CD8-positive, alpha-beta memory T cell (primary cell): ENCODE measurements at places on chromosomes 4 and X.

DNA sequence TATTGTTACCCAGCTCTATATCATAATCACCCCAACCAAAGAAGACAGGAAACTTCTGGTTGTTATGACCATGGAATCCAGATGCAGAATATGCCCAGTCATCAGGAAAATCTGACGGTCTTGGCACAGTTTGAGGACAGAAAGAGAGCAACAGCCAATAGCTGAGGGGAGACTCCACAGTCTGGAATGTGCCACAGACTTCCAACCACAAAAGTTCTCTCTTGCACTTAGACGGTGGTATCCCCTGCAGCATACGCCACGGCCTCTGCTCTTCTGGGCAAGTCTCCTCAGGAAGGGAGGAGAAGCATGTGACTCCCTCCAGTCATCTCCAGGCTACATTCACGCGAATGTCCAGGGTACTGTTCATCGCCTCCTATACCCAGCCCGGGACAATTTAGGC lies 18.4 kb downstream of the ZNF827 start:
- DNase-seq, result no peak

- no peak for DNase-seq
Measured at GRCh38 chr4:8726344-8726851, 133.8 kb downstream of the CPZ start.

DNA sequence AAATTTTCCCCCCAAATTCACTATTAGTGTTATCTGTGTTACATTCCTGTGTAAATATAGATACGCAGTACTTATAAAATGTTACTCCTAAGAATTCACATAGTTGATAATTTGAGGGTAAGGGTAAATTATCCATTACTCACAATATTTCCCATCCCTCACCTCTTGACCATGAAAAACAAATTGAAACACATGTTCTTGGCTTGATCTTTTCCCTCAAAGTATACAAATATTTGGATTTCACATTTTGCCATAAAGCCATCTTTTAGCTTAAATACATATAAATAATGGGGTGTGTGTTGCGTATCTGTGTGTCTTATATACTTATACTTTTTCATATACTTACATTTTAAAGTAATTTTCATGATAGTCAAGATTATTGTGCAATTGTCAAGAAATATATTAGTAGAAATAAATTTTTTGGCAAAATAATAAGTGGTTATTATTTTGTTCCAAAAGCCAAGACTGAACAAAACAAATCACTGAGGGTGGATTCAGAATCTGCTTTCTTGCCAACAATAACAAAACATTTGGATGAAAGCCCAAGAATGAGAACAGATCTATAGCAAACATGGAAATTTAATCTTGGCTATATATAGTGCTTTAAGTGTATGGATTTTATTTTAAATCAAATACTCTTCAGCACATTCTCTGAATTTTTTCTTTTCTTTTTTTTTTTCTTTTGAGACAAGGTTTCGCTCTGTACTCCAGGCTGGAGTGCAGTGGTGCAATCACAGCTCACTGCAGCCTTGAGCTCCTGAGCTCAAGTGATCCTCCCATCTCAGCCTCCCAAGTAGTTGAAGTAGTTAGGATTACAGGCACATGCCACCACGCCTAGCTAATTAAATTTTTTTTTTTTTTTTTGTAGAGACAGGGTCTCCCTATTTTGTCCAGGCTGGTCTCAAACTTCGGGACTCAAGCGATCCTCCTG lies 48.5 kb upstream of the PRSS48 start:
- DNase-seq, result no peak

DNA sequence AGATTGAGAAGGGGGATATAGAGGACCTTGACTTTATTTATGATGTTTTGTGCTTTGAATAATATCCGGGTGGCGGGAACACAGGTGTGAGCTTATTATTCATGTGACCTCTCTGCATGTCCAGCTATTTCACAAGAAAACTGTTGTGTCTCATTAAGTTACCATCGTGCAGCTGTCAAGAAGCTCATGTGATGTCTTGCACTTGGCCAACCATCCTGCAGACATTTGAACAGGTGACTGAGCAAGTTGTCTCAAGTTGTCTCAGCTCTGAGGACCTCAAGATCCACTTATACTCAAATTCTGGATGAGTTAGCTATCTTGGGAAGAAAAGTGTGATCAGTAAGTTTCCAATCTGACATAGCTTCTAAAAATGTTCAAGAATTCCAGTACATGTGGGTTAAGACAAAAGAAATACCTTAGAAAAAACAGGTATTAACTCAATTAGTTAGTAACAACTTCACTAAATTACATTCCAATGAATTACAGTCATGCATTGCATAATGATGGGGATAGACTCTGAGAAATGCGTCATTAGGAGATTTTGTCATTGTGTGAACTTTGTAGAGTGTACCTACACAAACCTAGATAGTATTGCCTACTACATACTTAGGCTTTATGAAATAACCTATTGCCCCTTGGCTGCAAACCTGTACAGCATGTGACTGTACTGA lies 462.2 kb downstream of the INPP4B start:
- DNase-seq, result no peak

GRCh38 chrX:44957848-44958247 lies 84.9 kb downstream of the KDM6A start:
- no peak for DNase-seq
